ENCODE measurements at places on chromosomes 1 and 21.

DNA sequence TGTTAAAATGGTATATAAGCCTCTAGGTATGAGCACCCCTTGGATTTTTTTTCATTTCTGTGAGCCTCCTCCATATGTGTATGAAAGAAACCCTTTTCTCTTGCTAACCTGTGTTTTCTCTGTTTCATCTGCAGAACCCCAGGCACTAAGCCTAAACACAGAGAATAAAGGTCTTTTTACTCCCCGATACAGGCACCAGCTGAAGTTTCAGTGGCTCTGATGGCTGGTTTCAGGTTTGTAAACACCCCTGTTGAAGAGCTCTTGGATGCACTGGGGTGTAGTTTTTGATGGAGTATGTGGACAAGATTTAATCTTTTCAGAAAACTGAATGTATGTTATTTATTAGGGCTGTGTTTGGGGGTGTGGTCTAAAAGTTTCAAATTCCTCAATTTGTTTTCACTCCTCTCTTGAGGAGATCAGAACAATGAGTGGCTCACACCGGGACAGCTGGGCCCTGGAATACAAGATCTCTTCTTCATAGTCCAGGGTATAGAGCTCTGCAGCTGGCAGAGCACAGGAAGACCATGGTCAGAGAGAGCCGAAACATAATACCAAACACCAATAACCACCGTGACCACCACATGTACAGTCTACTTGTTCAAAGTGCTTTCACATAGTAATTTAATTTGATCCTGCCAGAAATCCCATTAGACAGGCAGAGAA, 50.2 kb upstream of the VTCN1 start:
- no peak for DNase-seq

DNA sequence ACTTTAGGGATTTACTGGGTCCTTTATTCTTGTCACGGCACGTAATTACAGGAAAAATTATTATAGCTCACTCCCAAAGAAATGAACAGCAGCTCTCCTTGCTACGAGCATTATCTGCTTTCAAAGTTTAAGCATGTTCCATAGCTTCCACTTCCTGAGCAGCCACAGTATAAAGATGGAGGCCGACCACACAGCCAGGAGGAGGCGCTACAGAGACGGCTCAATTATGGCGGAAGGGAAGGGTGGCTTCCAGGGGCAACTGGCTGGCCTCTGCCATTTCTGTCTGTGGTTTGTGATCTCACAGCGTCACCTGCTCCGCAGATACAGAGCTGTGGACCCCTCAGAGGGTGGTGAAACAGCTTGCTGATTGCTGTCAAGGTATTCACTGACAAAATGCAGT, 212.3 kb upstream of the GREM2 start:
- no peak for DNase-seq

- DNase-seq = no peak
Measured at GRCh38 chr1:26170472-26170821, 739 bp downstream of the ZNF593 start.

DNA sequence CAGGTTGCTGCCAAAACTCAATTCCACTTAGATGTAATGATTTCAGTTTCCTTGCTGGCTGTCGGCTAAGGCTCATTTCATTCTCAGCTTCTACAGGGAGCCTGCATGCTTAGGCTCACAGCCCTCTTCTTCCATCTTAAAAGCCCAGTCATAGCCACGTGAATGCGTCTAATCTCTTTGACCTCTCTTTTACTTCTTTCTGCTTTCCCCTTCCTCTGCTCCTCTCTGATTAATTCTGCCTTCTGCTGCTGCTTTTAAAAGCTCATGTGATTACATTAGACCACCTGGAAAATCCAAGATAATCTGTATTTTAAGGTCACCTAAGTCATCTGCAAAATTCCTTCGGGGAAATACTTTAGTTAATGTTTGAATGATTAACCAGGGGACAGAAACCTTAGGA, 812.8 kb upstream of the BRINP3 start:
- DNase-seq = no peak

GRCh38 chr1:48756683-48757316, 19.9 kb downstream of the BEND5 start:
- DNase-seq = no peak

GRCh38 chr21:37682966-37683365, 233.3 kb downstream of the KCNJ6 start:
- no peak for DNase-seq

GRCh38 chr1:201647094-201647493, 108.2 kb downstream of the NAV1 start:
- DNase-seq = no peak

DNA sequence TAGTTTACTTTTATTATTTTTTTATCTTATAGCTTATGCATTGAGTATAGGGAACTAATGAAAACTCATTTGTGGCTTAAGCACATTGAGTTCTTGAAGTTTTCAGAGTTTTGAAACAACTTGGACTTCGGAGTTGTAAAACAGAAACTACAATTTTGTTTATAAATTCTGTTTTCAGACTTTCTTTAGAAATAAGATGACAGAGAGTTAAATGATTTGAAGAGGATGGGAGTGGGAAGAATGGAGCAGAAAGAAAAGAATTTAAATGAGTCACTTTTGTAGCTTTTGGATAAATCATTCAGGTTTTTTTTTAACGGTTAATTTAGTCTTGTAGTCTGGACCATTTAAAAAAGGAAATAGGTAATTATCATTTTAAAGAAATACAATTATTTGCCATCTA, 32.3 kb downstream of the INKA2 start:
- no peak for DNase-seq

- DNase-seq = no peak
Measured at GRCh38 chr1:27594564-27595510, 9.1 kb downstream of the AHDC1 start.

- DNase-seq = no peak
Measured at GRCh38 chr1:222588135-222588534, 1.6 kb downstream of the TAF1A start.

DNA sequence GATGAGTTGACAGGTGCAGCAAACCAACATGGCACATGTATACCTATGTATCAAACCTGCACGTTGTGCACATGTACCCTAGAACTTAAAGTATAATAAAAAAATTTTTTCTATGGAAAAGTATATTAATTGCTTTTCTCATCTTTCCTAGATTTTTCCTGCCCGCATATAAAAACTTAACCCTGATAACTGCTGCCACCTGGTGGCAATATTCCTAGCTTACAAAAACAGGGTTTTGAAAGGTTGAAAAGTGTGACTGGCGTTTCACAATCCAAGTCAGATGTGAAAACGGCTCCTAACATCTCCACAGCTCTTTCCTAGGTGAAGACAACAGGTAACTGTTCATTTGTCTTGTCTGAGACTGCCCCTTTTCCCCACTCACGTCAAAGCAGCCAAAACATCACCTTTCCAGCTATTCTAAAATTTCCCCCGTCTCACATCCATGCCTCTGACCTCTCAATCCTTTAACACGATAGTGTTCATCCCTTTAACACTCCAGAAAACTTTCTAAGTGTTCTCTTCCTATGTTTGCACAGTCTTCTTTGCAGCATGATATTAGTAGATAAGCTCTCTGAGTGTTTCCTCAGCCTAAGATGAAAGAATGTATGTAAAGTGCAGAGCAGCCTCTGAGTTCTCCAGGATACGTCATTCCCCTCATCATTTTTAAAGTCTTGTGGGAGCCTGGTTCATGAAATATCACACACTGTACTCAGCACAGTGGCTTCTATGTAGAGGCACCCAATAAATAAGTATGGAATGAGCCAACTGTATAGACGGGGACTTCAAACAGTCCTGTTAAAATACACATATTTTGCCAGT, 27.5 kb downstream of the OVGP1 start:
- peak; percentile 8 for DNase-seq

GRCh38 chr21:44890961-44891541, 17.6 kb upstream of the PTTG1IP start:
- DNase-seq = no peak

GRCh38 chr1:231134624-231135023, 27.2 kb upstream of the TRIM67 start:
- no peak for DNase-seq

DNA sequence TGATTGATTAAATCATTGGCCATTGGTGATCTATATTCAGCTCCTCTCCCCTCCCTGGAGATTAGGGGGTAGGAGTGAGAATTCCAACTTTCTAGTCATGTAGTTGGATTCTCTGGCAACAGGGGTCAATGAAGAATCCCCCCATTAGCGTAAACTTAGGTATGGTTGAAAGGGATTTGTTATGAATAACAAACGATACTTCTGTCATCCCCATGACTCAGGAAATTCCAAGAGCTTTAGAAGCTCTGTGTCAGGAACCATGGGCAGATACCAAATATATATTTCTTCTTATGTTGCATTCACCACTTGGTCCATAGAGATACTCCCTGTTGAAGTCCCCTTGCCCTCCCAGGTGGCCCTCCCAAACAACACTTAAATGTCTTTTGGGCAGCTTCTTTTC, 124.5 kb downstream of the DNM3 start:
- DNase-seq = no peak

GRCh38 chr1:15391366-15391765, 18.3 kb upstream of the EFHD2 start:
- no peak for DNase-seq

- DNase-seq = peak; percentile 32
Measured at GRCh38 chr21:34983680-34984086, 65.4 kb downstream of the RUNX1 start.

DNA sequence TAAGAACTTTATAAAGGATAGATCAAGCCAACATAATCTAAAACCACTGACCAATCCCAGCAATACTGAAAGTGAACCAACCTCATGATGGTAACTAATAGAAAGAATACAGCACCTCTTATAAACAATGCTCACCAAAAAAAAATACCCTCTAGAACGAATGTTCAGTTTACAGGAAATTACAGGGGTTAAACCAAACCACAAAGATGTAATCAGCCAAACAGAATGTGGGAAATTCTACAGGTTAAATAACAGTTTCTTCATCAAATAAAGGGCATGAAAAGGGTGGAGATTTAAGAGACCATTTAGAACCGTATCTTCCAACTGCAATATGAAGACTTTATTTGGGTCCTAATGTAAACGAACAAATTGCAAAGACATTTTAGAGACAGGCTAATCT, 30.4 kb downstream of the ARID4B start:
- no peak for DNase-seq

DNA sequence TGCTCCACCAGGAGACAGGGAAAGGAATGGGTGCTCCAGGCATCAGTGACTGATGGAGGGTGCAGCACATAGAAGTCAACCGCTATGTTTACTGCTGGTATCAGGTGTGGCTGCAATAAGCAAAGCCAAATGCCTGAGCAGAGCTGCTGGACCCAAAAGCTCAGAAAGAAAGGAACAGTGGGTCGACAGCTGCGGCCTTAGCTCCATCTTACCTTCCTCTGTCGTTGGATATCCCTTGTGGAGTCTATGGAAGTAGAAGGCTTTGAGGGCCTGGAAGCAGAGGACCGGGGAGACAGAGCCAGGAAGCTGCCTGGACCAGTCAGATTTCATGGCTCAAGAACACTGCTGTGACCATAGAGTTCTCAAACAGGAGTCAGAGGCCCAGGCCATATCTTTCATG, 45.3 kb downstream of the RIMS3 start:
- DNase-seq = no peak

GRCh38 chr21:43343095-43343991, 83.6 kb downstream of the SIK1 start:
- no peak for DNase-seq

DNA sequence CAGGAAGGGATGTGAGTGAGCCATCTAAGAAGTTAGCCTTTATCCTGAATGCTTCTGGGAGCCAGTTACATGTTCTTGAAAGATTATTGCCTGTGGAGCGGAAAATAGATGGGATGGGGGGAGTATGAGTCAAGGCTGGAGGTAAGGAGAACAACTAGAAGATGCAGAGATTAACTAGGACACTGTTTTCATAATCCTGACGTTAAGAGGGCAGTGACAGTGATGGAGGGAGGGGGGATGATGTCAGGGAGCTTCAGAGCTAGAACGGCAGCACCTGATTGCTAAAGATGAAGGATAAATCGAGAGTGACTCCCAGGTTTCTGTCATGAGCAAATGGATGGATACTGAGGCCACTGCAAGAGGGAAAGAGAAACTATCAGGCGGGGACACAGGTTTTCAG, 10.0 kb upstream of the RCSD1 start:
- no peak for DNase-seq

- DNase-seq = no peak
Measured at GRCh38 chr1:54274448-54274847, 74.5 kb downstream of the MRPL37 start.

DNA sequence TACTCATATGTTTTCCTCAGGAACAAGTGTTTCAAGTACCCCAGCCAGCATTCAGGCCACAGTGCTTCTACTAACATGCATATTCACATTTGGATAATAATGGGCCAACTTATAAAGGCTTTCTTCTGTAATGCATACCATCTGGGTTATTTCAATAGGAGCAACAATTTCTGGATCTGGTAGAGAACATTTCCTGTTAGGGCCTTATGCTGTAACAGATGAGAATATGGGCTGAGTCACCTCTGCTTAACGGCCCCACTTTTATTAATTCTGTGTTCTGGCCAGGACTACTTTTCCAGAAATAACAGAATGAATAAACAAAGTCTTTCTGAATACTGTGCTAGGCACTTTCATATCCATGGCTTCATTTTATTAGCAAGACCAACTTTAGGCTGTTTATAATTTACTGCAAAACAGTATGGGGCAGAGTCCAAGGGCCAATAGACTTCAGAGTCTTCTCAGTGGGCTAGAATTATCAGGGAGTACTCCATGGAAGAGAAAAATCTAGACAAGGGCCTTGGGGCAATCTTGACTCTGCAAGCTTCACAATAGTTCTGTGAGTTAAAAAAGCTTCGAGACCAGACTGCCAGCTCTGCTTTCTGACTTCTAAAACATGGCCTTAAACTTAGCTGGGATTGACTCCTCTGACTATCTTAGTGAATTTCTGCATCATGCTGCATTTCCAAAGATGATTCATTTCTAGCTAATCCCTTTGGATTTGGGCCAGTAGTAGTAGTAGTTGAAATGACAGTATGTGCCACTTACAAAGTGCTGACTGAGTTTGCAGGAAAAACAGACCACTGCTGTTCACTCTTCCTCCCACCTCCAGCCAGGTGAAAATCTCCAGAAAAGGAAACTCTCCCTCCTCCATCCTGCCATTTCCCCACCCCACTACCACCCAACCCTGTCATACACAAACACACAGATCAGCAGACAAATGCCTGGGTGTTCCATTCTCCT, 8.2 kb upstream of the SSX2IP start:
- DNase-seq = no peak

DNA sequence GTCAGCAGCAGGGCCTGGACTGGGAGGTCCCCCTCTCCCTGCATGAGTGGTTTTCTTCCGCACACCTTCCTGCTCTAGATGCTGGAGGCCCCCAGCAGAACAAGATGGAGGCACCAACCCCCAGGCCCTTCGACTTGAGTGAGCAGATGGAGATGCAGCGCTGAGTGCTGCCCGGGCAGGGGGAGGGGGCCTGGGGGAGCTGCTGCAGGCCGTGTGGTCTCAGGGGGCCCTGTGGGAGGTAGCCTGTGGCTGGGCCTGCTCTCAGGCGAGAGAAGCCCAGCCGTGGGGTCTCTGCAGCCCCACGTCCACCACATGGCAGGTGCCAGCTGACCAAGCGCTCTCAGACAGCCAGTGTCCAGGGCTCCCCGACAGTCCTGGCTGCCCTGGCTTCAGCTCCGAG, 1.2 kb upstream of the FAAP20 start:
- DNase-seq = no peak

Measured in stimulated activated CD4-positive, alpha-beta T cell treated with anti-CD3 and anti-CD28 coated beads, Interleukin-1b, Interleukin-23, amount 100 ng/mL, for 1 hour (primary cell).